ENCODE measurements at places on chromosomes 2 and 18.

GRCh38 chr2:218436992-218437391 lies 18.1 kb downstream of the VIL1 start:
- DNase-seq = no peak

- peak; percentile 8 for DNase-seq
These were observed 369.1 kb downstream of the MTX2 start for GRCh38 chr2:176638167-176639015.

- no peak for DNase-seq
These were observed 5.1 kb upstream of the SMAD7 start for GRCh38 chr18:48955830-48956261.

GRCh38 chr18:10319914-10320600 lies 134.4 kb upstream of the APCDD1 start:
- DNase-seq = no peak

DNA sequence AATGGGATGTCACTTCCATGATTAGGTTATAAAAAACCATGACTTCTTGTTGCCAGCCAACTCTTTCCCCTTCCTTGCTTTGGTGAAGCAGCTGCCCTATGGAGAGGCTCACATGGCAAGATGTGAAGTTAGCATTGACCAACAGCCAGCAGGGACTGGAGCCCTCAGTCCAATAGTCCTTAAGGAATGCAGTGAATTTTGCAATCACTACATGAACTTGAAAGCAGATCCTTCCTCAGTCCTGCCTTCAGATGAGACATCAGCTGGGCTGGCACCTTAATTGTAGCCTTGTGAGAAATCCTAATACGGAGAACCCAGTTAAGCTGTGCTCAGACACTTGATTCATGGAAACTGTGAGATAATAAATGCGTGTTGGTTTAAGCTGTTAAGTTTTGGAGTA lies 61.8 kb downstream of the ATP8B1 start:
- no peak for DNase-seq

- DNase-seq = no peak
These were observed 255.4 kb downstream of the CLIP4 start for GRCh38 chr2:29370581-29371125.

DNA sequence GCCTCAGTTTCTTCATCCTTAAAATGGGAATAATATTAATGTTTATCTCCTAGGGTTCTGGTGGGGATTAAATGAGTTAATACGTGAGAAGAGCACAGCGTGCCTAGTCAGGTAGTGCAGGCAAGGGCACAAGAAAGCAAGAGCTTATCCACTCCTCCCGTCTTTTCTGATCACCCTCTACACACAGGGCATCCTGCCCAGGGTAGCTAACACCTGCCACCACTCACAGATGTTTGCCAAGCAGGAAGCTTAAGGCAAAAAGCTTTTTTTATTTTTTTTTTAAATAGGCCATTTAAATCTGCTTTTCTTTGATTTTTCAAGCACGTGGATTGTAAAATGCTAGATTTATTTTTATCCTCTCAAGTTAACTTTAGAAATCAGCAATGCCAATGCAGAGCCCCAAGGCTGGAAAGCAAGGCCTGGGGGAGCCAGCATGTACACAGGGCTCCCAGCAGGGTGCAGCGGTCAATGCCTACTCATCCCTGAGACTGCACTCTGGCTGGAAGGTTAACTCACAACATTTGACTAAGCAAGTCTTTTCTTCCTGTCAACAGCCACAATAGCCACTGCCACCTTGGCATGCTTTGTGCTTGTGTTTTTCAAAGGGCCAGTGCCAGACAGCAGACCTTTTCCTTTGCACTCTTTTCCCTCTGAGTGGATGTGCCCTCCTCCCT lies 86.5 kb upstream of the ACAA2 start:
- DNase-seq = no peak

DNA sequence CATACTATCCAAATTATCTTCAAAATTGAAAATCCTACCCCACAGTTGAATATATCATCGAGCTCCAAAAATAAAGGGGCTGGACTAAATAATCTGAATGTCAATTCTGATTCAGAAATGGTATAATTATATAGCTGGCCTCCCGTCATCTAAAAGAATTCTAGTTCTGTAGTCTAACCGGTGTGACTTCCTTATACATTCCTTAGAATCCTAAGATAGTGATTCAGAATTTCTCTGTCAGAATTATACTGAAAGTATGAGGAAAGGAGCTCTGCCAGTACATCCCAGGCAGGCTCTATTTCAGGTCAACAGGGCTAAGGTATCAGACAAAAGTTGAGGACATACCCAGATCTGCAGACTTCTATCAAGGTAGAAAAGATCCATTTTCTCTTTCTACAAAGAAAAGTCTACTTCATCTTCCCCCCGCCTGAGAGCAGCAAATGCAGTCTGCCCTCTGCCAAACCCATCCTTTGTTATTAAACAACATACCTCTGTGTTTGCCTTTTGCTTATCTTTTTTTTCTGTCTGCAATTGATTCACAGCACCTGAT lies 128.5 kb downstream of the METTL4 start:
- no peak for DNase-seq

DNA sequence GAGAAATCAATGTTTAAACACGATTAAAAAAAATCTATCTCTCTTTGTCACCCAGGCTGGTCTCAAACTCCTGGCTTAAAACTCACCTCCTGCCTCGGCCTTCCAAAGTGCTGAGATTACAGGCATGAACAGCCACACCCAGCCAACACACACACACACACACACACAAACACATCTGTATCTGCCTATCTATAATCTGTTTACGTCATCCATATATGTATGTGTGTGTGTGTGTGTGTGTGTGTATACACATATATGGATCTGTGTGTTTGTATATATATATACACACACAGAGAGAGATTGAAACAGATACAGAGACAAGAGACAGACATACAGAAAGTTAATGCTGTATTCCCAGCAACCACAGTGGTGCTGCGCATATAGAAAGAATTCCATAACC lies 497.1 kb downstream of the DSC3 start:
- no peak for DNase-seq

DNA sequence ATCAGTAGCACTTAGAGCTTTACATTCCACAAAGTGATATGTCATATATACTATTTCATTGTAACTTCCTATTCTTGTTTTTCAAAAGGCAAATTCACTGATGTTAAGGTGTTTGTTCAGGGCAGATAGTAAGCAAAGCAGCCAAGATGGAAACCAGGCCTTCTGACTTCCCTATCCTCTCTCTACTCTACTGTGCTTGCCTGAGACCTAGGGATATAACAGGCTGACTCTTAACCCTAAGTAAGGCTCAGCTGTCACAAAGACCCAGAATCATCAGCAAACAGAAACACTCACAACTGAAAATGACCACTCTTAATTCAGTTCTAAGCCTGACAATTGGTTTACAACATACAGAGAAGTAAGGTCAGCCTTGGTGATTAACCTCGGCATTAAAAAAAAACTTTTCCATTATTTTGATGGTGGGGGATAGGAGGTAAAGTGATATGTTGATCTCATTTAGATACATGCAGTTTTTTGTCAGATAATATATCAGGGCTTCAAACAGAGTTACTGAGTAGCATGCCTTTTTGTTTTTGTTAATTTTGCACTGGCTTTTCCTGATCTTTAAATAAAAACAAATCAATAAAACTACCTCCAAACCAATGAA lies 95.4 kb upstream of the CHRNA1 start:
- DNase-seq = no peak

- peak; percentile 8 for DNase-seq
These were observed 63.2 kb upstream of the MAPRE2 start for GRCh38 chr18:34977838-34978532.

DNA sequence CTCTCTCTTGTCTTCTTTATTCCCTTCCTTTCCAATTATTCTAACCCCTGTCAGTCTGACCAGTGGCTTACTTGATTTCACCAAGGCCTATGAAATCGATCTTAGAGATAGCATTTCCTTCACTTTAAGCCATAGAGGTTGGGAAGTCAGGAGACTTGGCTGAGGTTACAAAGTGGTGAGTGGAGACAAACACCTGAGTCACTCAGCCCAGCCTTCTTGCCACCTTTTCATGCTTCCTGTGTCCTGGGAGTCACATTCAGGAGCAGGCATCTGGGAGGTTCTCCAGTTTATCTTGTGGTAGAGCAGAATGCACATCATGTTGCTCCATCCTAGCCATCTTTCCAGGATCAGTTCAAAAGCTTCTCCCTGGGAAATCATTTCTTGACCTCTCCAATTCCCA lies 59.1 kb downstream of the VSNL1 start:
- DNase-seq = no peak

DNA sequence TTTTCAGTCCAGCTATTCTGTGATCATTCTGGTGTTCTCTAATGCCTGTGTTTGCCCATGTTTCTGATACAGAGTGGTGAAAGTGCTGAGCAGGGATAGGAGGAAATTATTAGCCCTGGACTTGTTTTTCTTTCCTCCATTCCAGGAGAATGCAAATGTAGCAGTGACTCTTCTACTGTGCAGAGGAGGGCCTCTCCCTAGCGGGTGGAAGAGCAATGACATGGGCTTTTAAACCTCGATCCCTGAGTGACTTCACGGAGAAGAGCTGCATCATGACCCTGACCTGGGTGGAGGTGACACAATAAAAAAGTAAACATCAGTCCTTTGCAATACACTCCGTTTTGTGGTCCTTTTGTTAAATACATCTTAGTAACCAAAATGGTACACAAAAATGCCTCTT lies 68.0 kb upstream of the NETO1 start:
- no peak for DNase-seq

- no peak for DNase-seq
These were observed 17.6 kb downstream of the HDAC4 start for GRCh38 chr2:239383036-239383758.

DNA sequence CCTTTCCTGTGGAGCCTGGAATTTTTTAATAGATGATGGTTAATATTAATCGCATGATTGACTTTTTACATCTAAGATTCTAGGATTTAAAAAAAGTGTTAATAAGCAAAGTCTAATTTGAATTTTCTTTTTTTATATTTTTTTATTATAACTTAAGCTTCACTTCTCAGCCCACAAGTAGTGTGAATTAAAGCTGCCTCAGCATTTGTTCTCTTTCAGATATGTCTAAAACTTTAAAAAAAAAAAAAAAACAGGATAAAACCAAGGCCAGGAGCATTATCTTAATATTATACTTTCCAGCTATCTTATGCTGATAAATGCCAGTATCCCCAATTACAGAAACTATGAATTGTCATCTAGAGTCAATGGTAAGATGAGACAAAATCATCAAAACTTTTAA lies 109.7 kb downstream of the CD226 start:
- DNase-seq = no peak

DNA sequence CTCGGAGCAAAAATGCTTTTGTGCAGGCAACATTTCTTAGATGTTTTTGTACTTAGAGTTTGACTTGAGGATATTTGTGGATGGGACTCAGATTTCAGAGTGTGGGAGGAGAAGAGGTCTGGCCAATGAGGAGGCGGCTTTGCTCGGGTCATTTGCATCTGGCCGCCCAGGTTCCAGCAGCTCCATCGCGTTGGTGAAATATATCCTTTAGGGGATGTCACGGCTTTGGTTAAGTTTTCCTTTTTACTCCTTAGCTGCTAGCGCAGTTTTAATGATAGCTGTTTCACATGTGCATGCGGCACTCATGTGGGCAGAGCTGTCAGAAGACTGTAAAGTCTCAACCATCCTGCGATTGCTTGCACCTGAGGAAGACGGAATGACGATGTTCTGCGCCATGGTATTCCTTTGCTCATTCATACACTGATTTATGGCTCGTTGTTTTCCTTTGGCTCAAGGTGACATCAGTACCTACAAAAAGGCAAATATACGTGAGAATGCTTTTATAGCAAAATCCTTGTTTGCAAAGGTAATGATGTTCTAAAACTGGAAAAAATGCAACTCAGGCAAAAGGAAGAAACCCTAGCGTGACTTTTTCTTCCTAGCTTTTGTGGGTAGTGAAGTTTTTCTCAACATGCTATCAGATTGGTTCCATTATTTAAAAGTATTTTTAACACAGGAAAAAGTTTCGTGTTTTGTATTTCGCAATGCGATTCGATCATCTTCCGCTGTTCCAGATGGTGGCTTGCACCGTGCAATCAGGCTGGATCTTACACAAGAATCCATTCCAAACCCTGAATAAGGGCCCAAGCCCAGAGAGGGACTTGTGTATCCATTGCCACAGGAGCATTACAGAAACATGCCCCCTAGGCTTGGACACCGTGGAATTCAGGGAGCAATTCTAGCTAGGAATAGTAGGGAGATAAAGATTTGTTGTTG lies 70.5 kb upstream of the ZNF516 start:
- DNase-seq = peak; percentile 55

DNA sequence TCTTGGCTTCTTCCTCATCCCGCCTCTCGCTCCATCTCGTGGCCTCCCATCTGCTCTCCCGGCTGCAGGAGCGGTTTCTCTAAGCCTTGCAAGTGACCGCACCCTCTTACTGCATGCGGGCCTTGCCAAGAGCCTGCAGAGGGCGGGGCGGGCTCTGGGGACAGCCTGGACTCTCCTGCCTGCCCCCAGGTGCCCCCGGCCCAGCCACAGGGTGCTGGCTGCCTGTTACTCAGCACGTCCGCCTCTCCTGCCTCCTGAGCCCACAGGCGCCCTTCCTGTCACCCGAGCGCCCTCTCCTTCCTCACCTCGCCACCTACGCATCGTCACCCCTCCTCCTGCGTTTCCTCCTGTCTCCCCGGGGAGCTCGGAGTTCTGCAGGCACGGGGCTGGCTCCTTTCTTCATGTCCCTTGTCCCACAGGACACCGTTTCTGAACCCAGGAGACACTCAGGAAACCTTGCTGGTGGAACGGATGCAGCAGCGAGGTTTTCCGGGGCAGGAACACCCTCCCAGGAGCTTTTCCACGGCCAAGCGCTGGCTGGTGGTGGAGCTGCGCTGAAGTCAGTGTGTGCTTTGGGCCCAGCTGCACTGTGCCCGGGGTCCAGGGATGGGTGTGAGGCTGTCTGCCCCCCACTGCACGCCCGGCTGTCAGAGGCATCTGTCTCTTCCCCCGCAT lies 28.5 kb downstream of the HPCAL1 start:
- DNase-seq = no peak

Measured in epithelial cell of prostate (primary cell).